ENCODE measurements at places on chromosomes 11 and 22.

- DNase-seq, result peak; percentile 38
Measured at GRCh38 chr22:29912605-29913398, 29.8 kb downstream of the MTMR3 start.

DNA sequence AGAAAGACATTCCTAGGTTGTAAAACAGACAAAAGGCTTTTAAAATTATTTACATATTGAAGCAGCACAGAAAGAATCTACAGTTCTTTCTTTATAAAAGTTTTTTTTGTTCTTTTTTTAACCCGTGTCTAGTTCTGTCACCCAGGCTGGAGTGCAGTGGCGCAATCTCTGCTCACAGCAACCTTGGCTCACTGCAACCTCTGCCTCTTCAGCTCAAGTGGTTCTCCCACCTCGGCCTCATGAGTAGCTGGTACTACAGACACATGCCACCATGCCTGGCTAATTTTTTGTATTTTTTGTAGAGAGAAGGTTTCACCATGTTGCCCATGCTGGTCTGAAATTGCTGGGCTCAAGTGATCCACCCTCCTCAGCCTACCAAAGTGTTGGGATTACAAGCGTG lies 3.8 kb upstream of the INCENP start:
- DNase-seq, result no peak

DNA sequence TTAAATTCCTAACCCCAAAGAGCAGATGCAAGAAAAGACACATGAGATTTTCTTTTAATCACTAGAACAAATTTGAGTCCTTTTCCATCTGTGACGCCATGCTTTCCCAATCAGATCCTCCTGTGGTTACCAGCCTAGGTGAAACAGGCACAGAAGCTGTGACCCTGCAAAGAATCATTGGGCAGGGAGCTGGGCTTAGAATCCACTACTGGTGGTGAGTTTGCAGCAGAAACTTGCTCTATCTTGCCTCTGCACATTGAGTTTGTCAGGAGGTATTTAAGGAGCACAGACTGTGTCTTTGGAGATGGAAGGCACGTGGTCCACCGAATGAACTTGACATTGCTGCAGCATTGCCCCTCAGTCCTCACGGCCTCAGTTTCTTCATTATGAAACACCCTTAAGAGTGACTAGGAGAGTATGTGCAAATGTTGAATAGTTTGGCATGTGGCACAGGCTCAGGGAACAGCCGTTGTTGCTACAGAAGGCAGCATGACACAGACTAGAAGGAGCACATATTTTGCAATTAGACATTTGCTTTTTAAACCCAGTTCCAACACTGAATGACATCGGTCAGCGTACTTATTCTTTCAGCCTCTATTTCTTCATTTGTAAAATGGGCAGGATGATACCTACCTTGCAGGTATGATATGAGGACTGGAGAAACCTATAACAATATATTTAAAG lies 127.6 kb downstream of the DBX1 start:
- no peak for DNase-seq

- DNase-seq, result no peak
Measured at GRCh38 chr11:1548221-1549070, 23.6 kb downstream of the DUSP8 start.

GRCh38 chr11:8403310-8403709 lies 139.6 kb upstream of the LMO1 start:
- no peak for DNase-seq

- DNase-seq, result no peak
Measured at GRCh38 chr11:88434333-88434976, 96.9 kb upstream of the CTSC start.

- DNase-seq, result no peak
Measured at GRCh38 chr11:833114-833791, 501 bp downstream of the CD151 start.

DNA sequence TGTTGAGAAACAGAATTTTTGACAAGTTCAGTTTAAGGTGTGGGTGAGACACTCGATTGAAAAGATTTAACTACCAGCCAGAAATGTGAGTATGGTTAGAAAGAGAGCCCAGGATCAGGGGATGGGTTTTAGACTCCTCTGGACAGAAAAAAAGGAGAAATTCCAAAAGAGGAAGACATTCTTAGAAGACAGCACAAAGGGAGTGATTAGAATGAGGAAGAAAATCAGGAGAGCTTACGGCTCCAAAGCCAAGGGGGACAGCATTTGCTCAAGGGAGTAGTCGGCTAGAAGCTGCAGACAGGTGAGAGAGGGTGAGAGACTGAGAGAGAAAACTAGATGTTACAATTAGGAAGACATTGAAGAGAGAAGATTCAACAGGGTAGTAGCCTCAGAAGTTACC lies 166.1 kb downstream of the ADAMTS15 start:
- no peak for DNase-seq

DNA sequence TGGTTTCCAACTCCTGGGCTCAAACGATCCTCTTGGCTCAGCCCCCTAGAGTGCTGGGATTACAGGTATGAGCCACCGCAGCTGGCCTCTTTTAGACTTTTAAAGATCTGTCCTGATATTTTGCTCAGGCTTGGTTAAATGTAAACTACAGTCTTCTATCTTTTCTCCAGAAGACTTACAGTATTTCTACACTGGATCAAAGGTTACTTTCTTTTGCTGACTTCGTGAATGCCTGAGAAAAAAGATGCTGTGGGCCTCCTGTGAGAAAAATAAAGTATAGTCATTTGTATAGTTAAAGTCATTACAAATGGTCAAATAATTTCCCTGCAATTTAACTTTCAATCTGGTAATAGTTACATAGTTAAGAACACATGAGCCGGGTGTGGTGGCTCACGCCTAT lies 19.6 kb downstream of the DEPDC5 start:
- no peak for DNase-seq

GRCh38 chr22:47333625-47334024 lies 571.2 kb downstream of the TBC1D22A start:
- DNase-seq, result no peak

DNA sequence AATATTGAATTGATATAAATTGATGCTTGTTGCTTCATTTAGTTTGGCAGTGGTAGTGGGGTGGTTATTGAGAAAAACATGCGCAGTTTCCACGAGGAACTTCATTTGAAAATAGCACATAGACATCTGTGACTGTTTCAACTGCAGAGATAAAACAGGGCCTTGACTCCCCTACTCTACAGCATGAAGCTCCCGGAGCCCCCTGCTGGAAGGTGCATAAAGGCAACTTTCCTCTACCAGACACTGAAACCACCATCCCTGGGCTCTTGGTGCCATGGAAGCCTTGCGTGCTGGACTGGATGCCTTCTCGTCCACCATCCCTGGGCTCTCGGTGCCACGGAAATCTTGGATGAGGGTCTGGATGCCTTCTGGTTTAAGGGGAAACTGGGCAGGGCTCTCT lies 195.9 kb downstream of the CSNK2A3 start:
- DNase-seq, result no peak

GRCh38 chr11:2164861-2165555 lies 4.0 kb upstream of the INS start:
- DNase-seq, result no peak

GRCh38 chr11:117647872-117648271 lies 149.1 kb downstream of the DSCAML1 start:
- no peak for DNase-seq

DNA sequence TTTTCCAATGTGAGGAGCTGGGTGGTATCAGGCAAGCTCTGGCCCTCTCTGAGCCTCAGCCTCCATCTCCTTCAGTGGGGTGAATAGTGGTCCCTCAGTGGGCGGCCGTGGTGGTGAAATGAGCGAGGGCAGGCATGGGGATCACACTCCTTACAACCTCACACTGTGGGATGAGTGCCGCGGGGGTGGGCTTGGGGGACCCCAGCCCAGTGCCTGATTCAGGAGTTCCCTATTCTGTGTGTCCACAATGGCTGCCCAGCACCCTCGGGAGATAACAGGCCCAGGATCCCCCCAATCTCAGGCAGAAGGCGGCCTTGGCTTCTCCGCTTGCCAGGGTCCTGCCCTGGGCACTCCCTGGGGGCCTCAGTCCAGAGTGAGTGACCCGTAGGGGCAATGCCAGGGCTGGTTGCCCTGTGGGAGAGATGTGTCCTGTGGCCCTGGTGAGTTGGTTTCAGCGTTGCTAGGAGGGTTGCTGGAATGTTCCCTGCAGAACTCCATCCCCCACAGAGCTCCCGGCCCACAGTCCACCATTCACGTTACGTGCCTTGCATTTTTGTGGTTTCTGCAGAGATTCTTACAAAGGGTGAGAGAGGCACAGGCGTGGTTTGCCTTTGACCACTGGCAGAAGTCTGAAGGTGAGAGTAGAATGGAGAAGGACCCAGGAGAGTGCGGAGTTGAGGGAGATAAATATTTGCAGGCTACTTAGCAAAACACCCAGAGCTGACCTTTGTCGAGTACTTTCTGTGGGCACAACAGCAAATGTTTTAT lies 2.9 kb downstream of the ALDH3B1 start:
- DNase-seq, result peak; percentile 77

GRCh38 chr11:86291466-86292262 lies 10.4 kb upstream of the HIKESHI start:
- DNase-seq, result no peak

GRCh38 chr22:24685531-24686190 lies 82.7 kb downstream of the GGT1 start:
- no peak for DNase-seq

- no peak for DNase-seq
Measured at GRCh38 chr11:117932947-117933346, 3.7 kb upstream of the TMPRSS13 start.

- DNase-seq, result no peak
Measured at GRCh38 chr11:67463680-67464410, 5.2 kb downstream of the TMEM134 start.

GRCh38 chr11:17473071-17473744 lies 3.4 kb downstream of the ABCC8 start:
- no peak for DNase-seq

DNA sequence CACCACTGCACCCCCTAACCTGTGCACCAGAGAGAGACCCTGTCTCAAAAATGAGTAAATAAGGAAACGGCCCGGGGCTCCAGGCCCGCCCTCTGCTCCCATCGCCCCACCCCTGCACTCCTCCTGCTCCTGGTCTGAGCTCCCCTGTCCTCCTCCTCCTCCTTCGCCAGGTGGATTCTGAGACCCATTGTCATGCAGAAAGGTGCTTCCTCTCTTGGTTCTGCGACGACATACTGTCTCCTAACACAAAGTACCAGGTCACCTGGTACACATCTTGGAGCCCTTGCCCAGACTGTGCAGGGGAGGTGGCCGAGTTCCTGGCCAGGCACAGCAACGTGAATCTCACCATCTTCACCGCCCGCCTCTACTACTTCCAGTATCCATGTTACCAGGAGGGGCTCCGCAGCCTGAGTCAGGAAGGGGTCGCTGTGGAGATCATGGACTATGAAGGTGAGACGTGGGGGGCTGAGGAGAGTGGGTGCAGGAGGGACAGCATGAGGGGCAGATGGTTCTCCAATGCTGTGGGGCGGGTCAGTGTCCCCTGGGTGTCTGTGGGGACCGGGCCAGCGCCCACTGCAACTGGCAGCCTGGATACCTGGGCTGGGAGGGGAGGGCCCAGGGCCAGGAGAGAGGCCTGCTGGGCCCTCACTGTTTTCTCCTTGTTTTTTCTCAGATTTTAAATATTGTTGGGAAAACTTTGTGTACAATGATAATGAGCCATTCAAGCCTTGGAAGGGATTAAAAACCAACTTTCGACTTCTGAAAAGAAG lies 3.1 kb upstream of the APOBEC3D start:
- DNase-seq, result no peak

DNA sequence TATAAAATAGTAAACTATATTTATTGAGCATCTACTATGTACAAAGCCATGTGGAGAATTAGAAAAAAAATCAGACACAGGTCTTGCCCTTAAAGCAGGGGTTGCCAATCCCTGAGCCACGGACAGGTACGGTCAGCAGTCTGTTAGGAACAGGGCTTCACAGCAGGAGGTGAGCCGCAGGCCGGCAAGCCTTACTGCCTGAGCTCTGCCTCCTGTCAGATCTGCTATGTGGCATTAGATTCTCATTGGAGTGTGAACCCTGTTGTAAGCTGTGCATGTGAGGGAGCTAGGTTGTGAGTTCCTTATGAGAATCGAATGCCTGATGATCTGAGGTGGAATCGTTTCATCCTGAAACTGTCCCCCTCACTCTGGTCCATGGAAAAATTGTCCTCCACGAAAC lies 2.1 kb upstream of the RAG2 start:
- DNase-seq, result no peak

DNA sequence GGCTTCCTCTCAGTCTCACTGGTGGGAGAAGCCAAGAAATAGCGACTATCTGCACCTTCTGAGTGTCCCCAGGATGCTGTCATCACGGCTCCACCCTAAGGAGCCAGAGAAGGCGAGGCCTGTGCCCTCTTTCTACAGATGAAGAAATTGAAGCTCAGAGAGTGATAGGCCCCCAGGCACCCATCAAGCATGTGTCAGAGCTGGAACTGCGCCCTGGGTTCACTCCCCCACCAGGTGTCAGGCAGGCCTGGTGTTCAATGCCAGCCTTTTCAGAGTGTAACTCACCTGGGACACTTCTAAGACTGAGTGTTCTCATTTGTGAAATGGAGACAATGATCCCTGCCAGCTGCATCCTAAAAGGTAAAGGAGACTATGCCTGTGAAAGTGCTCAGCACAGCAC lies 127.3 kb upstream of the SEZ6L start:
- no peak for DNase-seq

GRCh38 chr11:68329978-68330699 lies 17.7 kb downstream of the LRP5 start:
- no peak for DNase-seq

GRCh38 chr11:32184041-32184722 lies 93.3 kb downstream of the RCN1 start:
- DNase-seq, result no peak

DNA sequence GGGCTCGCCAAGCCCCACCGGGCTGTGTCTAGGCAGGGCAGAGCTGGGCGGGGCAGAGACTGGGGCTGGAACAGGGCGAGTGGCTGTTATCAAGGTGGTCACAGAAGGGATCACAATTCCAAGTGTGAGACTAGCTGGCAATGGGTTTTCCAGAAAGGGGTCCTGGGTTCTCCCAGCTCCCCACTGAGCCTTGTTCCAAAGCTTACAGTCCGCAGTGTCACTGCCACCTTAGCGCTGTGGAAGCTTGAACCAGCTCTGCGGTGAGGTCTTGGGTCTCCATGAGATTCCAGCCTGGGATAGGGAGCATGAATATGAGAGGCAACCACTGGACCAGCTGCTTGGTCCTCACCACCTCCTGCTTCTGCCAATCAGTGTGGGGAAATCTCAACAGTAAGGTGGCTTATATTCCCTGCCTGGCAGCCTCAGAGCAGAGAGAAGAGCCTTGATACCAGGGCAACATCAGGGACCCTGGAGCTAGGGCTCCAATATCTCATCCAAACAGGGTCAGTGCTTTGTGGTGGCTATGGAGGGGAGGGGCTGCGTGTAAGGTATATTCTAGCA lies 831 bp downstream of the CD44 start:
- no peak for DNase-seq

Measured in HS-5 (cell line).